Jurkat, Clone E6-1 (cell line): ENCODE measurements at places on chromosomes 4 and X.

DNA sequence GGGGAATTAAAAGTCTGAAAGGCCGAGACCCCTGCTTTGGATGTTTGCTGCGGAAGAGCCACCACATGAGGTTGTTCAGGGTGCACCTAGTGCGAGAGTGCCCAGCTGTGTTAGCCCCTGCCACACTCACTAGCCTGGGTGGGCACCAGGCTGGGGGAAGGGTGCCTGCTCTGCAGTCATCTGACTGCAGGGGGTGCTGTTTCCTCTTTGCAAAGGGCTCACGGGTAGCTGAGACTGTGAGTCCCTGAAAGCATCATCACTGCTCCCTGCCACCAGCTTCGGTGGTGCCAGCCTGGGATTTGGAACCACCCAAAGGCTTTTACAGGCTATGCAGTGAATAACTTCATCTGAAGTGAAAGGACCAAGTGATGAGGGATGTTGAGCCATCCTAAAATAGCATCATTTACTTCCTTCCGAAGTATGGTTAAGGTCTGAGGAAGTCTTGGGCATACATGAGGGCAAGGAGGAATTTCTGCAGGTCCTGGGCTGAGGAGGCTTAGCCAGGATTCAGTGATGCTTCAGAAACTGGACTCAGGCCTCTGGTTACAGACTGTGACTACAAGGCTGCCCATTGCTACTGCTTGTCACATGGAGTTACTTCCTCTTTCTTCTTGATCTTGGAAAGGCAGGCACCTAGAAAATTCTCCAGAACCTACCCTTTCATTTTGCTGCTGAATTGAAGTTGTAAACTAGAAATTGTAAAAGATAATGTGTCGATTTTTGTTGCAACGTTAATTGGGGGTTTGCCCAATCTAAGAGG lies 293.2 kb upstream of the PRPS2 start:
- DNase-seq: peak; percentile 0

- DNase-seq: no peak
These were observed 35.8 kb upstream of the MMAA start for GRCh38 chr4:145583191-145584055.

- DNase-seq: no peak
These were observed 541 bp upstream of the FIP1L1 start for GRCh38 chr4:53376900-53377299.

DNA sequence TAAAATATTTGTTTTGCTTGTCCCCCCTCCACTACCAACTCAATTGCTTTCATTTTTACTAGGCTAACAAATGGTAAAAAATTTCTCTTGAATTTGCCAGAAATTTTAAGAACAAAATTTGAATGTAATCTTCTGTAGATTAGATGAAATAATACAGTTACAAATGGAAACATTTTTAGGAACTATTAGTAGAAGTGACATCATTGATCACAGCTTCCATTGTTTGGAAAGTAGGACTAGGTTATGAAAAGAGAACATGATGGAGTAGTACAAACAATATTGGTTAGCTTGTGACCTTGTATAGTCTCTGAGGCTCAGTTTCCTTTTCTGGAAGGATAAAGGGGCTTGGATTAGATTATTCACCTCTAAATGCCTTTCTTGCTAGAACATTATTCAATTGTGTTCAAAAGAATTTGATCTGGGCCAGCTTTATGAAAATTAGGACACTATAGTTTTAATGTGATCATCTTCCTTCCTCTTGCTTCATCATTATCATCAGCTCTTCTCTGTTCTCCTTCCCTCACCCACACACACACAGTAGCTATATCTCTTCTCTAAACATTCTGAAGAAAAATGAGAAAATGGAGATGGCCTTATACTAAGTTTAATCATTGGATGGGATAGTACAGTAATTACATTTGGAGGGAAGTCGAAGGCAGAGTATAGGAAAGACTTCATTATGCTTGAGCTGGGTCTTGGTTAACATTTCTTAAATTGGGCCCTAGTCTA lies 9.9 kb downstream of the MTMR1 start:
- no peak for DNase-seq

DNA sequence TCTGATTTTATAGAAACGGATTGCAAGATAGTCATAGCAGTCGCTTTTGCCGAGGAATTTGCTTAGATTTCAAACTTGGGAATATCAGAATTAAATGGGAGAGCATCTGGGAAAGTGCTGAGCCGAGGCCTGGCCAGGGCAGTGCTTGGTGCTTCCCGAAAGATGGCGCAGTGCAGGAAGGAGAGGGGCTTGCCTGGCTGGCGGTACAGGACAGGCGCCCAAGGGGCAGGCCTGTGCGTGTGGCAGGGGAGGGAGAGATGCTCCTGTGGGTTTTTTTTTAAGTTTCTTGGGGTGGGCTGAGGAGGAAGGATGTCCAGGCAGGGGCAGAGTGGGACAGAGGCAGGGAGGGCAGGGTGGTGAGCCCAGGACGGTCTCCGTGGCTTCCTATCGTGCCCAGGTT lies 241.1 kb downstream of the AFAP1 start:
- DNase-seq: no peak

DNA sequence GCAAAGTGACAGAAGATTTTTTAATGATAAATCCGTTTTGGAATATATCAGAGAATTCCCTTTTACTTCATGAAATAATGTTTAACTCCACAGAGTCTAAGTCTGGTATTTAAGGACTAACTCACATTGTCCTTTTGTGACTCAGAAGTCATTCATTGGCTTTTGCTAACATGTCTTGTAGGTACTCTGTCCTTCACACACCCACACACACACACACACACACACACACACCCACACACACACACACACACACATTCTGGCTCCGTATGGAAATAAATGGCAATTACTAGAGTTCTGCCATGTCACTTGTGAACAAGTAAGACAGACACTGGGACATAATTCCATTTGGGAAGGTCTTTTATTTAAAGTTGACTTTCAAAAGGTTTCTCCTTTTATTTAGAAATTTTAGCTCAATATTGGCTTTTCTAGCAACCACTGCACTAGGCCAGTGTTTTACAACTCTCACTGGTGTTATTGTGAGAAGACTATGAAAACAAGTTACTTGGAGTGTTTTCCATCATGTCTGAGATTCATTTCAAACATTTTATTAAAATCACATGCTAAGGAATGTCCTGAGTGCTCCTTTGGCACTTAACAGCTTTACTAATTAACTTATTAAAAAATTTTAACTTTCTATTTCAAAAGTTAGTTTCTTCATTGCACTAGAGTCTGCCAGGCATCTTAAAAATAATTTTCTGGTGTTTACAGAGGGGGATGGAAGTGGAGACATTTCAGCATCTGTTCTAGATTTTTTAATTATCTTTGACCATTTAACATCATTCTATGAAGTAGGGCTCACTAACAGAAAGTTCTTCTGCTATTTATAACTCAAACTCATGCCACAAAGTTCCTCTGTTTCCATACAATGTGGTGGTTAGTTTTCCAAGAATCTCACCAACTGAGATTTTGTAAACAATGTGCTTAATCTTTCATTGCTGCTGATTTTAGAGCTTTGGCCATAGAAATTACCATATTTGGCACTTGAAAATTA lies 240.3 kb upstream of the GPC4 start:
- DNase-seq: no peak

DNA sequence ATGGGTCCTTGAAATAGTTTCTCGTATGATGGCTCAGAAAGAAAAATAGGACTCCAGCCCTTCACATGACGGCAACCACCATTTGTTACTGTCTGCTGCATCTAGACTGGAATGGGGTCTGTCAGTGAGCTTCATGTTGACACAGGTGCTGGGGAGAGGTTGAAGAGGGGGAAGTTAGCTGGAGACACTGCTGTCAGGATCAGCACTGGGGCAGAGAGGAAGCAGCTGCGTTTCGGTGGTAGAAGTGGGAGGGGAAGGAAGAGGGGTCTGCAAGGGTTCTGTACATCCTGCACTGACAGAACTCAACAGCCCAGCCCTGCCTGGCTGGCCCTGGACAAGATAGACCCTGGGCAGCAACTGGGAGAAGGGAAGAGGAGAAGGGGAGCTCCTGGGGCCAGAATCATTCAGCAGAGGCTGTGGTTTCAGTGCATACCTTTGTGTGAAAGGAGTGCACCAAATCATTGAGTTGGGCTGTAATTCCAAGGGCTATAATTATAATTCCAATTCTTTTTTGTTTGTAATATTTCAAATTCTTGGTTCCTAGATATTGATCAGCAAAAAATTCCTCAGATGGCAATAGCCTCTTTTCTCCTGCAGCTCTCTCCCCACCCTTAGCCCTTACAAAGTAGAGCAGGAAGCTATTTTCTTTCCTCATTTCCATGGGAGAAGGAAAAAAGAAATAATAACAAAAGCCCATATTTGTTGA lies 119.4 kb upstream of the C1GALT1C1 start:
- peak; percentile 73 for DNase-seq
